ENCODE measurements at places on chromosomes 5 and 9.

- no peak for DNase-seq
These were observed 482.4 kb upstream of the SGCD start for GRCh38 chr5:155844542-155844941.

DNA sequence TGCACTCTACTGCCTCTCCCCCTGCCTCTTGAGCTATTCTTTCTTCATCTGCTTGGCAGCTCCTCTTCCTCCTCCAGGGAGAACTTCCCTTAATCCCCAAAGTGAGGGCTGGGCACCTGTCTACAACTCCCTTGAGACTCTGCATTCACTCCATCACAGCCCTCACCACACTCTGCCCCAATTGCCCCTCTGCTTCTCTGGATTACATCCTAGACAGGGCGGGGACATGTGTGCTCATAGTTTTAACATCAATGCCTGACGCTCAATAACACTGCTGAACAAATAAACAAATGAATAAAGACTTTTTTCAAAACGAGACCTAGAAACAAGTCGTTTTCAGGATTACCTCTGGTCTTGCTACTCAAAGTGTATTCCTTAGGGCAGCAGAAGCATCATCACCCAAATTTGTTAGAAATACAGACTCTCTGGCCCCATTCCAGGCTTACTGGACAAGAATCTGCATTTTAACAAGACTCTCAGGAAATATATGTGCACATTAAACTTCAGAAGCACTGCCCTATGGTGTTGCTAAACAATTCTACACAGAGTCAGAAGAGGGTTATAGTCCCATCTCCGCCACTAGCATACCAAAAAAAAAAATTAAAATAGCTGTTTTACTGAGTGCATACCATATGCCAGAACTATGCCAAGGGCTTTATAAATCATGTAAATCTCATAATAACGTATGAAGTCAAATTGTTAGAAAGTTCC is 115.6 kb downstream of the CDK5RAP2 start:
- DNase-seq = no peak

DNA sequence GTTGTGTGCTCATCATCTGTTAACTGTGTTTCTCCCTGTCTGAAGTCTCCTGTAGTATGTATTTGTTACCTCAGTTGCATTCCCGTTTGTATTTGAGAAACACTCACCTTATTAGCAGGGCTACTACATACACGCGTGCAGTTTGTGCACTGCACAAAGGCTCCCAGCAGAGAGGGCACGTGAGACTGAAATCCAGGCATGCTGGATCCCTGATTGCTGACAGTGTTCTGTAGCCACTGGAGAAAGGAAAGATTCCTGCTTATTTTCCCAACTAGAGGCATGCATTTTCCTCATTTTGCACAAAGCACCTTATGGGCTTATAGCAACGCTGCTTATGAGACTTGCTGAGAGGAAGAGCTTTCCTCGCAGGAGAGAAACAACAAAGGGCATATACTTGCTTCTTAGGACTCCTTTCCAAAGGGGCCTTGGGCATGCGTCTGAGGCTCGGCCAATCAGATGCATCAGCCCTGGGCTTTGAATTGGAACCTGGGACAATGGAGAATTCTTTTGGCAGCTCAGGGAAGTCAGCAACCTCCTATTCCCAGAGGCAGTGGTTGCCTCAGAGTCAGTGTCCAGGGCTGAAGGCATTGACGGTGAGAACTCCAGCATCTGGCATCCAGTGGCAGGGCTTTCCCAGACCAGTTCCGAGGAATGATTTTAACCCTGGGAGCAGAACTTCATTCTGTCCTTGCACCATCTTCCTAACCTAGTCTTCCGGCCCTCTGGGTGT is 9.9 kb upstream of the MEGF10 start:
- DNase-seq = no peak

GRCh38 chr9:126935630-126936029 is 21.0 kb downstream of the RALGPS1 start:
- DNase-seq = no peak

DNA sequence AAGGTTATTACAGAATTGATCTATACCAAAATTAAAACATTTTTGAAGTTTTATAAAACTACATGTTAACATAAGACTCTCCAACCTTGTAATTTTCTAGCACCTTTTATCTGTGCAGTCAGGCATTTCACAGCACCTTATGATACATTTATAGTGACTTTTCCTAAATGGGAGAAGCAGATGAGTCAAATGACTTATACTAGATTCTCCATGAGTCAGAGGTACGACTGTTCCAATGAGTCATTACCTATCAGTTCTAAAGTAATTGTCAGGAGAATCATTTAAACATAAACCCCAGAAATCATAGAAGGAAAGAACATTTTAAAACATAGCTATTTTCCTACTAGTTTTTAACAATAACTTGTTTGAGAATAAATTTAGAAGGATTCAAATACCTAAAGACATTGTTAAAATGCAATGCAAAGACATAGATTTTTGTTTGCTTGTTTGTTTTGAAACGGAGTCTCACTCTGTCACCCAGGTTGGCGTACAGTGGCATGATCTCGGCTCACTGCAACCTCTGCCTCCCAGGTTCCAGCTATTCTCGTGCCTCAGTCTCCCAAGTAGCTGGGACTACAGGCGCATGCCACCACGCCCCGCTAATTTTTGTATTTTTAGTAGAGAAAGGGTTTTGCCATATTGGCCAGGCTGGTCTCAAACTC is 34.7 kb upstream of the DMXL1 start:
- DNase-seq = no peak

- no peak for DNase-seq
These were observed 85.4 kb downstream of the KCNN2 start for GRCh38 chr5:114447084-114447773.

GRCh38 chr5:164721116-164721515 is 1215.7 kb downstream of the MAT2B start:
- no peak for DNase-seq

DNA sequence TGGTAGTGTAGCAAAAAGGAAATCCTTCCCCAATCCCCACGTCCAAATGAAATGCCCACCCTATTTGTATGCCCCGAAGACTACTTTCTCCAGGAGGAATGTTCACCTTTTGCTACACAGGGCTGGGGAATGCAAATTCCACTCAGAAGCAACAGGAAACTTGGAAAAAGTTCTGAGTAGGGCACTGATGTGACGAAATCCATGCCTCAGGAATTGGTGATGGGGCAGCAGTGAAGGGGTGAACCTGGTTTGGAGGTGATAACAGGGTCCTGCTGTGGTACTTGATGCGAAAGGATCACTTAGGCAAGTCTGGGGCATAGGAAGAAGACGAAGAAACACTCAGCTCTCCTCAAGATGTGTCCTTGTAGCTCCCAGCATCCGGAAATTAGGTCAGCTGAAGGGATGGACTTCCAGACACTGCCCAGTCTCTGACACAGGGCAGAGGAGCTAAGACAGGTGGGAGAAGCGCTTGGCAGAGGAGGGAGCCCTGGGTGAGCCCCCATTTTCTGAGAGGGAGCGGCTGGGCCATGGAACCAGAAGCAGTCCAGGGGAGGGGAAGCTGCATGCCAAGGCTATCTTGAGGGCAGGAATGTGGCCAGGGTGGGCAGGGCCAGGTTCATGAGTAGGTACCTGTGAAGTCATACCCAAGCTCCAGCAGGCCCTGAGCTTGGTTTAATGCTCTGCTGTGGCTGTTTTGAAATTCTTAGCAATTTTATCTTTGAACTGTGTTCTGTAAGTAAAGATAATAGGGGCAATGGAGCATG is 22.2 kb upstream of the MVB12B start:
- DNase-seq = no peak

DNA sequence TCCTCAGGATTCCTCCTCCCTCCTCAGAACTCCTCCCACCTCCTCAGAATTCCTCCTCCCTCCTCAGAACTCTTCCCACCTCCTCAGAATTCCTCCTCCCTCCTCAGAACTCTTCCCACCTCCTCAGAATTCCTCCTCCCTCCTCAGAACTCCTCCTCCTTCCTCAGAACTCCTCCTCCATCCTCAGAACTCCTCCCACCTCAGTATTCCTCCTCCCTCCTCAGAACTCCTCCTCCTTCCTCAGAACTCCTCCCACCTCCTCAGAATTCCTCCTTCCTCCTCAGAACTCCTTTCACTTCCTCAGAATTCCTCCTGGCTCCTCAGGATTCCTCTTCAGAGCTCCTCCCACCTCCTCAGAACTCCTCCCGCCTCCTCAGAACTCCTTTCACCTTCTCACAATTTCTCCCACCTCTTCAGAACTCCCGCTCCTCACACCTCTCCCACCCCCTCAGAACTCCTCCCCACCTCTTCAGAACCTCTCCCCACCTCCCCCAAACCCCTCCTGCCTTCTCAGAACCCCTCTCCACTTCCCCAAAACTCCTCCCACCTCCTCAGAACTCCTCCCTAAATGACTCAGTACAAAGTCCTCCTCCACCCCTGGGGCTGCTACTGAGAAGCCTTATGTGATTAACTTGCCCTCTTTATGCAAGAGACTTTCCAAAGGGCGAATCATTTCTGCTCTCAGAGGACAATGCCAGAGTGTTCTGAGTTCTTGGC is 23.2 kb downstream of the SLC46A2 start:
- no peak for DNase-seq

DNA sequence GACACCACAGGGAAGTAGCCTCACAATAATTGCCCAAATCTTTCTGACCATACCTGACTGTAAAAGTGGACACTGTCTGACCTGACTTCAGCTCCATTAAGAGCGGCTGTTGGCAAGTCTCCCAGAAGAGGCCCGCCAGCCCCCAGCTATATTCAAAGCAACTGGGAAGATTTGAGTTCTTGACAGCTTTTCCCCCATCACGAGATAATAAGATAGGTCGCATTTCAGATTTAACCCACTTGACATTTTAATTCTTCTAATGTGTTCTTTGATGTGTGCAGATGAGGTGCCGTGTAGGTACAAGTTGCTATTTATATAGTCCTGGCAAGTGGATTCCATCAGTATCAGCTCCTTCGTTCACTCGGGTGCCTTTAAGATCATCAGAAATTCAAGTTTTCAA is 345.7 kb downstream of the DRD1 start:
- DNase-seq = no peak
